Upper lobe of right lung (tissue), 1 donor: ENCODE measurements at places on chromosomes 7 and 10. TPM values are rescaled to one million over a fixed set of nuclear protein-coding genes. Genes with fewer than 3 reads are reported as not detected.
A peak's percentile ranks its signal among the peaks of the same experiment; 100 is the strongest.

The CHAT gene
- not detected for total RNA-seq

DNA sequence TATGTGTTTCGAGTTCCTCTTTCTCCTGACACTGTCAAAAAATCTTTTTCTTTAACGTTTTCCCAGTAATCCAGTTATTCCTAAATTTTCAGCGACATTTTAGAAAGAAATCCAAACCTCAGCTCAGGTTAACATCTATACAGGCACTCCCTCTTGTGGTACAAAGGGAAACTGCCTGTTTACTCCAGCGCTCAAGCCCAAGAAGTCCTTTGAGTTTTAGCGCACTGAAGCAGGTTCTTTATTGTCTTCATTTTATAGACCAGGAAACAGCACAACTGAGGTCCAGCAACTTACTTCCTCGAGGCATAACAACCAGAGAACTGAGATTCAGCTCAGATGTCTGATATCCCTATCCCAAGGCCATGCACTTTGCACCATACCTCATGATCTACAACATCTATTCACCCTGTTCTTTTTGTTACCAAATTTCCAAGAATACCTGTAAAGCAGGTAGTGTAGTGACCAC lies 287.2 kb upstream of the MKLN1 start:
- H3K36me3 ChIP-seq: no peaks in the 10 kb centered on the region
- H3K4me1 ChIP-seq: peaks cover 25% of the 10 kb centered on the region
- H3K27ac ChIP-seq: no peak overlapping the region
- no peaks in the 10 kb centered on the region for H3K27me3 ChIP-seq
- DNase-seq: no peak
- no peak overlapping the region for H3K4me3 ChIP-seq

- H3K36me3 ChIP-seq: no peaks in the 10 kb centered on the region
- H3K27ac ChIP-seq: no peak overlapping the region
- no peaks in the 10 kb centered on the region for H3K4me1 ChIP-seq
- DNase-seq: no peak
- H3K4me3 ChIP-seq: no peak overlapping the region
- H3K27me3 ChIP-seq: no peaks in the 10 kb centered on the region
Observed at GRCh38 chr10:107583974-107584373, 419.5 kb upstream of the SORCS1 start.

DNA sequence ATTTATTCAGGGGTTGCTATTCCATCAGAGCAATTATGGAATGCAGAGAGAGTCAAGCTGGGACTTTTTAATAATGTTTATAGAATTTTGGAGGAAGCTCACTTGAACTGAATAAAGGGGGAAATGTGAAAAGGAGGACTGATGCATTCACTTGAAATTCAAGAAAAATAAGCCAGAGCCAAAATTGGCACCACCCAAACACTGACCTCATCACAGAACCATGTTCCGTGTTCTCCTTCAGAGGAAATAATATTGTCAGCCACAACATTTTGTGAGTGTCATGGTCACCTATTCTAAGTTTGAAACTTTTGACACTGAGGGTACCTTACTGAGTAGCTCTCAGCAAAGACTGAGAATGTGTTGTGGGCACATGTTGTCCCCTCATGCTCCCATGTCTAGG lies 207.0 kb downstream of the ANK3 start:
- H3K27ac ChIP-seq: no peak overlapping the region
- H3K4me1 ChIP-seq: no peaks in the 10 kb centered on the region
- H3K36me3 ChIP-seq: no peaks in the 10 kb centered on the region

DNA sequence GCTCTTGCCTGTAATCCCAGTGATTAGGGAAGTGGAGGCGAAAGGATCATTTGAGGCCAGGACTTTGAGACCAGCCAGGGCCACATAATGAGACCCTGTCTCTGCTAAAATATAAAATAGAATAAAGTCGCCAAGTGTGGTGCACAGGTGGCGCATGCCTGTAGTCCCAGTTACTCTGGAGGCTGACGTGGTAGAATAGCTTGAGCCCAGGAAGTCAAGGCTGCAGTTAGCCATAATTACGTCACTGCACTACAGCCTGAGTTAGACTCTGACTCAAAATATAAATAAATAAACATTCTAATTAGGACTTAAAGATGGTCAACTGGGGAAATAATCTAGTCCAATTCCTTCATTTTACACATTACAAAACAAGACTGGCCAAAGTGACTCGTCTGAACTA lies 768 bp downstream of the CHCHD2 start:
- peak overlapping the region; percentile 92 for H3K27ac ChIP-seq
- H3K4me1 ChIP-seq: peaks cover 10% of the 10 kb centered on the region
- H3K27me3 ChIP-seq: no peaks in the 10 kb centered on the region

DNA sequence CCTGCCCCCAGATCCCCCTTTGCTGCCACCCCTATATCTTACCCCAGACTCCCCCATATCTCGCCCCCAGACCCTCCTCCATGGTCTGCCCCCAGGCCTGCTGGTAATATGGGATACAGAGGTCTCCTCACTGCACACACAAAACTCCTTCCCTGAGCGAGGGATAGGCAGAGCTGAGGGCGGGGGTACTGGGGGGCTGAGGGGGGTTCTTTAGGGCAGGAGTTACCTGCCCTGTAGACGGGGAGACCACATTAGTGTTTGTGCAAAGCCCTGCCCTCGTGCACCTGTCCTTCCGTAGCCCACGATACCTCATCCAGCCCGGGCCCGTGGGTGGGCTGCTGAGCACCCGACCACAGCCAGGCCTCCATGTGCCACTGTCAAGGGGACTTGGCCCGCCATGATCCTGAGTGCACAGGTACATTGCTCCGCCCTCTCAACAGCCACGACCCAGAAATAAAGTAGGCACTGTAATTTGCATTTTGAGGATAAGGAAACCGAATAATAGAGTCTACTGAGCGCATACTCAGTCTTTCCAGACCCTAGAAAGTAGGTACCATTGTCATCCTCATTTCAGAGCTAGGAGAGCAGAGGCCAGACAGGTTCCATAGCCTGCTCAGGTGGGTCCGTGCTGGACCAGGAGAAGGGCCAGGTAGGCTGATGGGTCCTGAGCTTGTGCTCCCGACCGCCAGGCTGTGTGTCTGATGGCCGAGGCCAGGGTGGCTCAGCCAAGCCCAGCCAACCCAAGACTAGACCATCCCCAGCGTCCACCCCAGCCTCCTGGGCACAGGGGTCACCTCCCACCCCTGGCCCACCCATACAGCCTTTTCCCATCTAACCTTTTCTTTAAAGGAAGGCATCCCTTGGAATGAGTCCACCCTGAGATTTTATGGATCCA lies 115.2 kb downstream of the LHPP start:
- H3K27me3 ChIP-seq: no peaks in the 10 kb centered on the region
- H3K4me3 ChIP-seq: no peak overlapping the region
- no peak overlapping the region for H3K27ac ChIP-seq
- H3K36me3 ChIP-seq: no peaks in the 10 kb centered on the region

The AKR1D1 gene
- total RNA-seq: not detected

The PTF1A gene
- not detected for total RNA-seq

The PARD3 gene
- 38.5 TPM for total RNA-seq

DNA sequence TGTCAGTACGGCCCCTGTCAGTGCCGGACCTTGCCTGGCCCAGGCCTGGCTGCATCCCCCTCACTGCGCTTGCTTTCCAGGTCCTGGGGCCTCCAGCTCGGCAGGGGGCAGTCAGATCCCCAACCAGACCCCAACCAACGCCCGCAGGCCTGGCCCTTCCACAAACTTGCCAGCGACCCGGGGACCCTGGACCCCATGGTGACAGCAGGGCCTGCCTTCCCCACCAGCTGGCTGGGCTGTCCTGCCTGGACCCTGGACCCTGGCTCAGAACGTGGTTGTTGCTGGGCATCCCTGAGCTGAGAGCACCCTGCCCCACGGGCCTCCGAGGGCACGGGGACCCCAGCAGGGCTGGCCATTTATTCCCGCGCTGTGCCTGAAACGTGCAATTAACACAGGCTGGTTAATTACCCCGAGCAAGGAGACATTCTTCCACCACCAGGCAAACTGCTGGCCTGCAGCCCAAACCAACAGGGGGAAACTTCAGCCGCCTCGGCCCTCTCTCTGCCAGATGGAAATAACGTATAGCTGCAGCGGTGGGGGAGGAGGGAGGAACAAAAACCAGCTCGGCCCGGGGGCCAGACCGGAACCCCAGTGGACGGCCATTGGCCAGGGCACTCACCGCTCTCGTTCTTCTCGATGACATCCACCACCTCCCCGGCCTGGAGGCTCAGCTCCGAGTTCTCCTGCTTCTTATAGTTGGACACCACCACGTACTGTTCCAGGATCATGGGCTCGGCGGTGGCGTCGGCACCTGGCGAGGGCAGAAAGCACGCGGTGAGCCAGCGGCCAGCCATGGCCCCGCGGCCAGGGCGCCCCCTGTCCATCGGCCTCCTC lies 167.1 kb downstream of the NEURL1 start:
- no peaks in the 10 kb centered on the region for H3K27me3 ChIP-seq
- peaks cover 23% of the 10 kb centered on the region for H3K4me1 ChIP-seq
- peak; percentile 72 for DNase-seq
- peak overlapping the region; percentile 85 for H3K27ac ChIP-seq
- H3K4me3 ChIP-seq: peak overlapping the region; percentile 68
- H3K36me3 ChIP-seq: no peaks in the 10 kb centered on the region

The FGFR2 gene
- 58.7 TPM for total RNA-seq

DNA sequence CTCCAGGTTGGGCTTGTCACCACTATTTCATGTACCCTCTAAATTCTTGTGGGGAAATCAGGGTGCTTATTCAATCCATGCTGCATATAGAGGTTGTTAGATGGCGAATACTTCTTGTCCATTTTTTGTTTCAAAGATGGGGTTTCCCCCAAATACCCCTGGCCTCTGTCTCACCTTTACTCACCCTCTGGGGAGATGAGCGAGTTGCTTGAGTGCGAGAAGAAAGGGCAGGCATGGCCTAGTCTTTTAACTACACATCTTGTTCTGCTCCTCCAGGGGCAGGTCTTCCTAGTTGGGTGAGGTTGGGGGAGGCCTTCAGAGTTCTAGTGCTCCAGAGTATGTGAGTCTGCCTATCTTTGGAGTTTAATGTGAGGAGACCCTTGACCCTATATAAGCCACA lies 46.2 kb downstream of the HHEX start:
- no peaks in the 10 kb centered on the region for H3K27me3 ChIP-seq
- no peak overlapping the region for H3K27ac ChIP-seq

DNA sequence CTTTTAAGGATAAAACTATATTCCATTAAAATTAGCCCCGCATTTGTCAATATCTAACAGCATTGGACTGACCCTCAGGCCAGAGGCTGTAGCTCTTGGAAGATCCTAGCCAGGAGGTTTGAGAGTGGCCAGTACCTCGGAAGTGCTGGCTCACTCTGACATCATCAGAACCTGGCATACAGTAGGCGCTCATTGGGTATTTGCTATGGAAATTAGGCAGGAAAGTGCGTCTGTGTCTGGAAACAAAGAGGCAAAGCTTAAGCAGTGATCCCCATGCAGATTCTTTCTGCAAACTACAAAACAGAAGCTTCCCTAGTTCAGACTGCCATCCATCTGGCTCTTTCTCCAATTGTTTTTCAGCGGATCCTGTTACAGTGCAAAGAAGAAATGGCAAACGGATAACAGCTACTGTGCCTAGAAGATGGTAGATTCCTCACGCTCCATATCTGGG lies 1.7 kb upstream of the PRKCQ start:
- peaks cover 17% of the 10 kb centered on the region for H3K27me3 ChIP-seq
- peak overlapping the region; percentile 67 for H3K4me3 ChIP-seq
- no peak overlapping the region for H3K27ac ChIP-seq
- no peaks in the 10 kb centered on the region for H3K36me3 ChIP-seq

DNA sequence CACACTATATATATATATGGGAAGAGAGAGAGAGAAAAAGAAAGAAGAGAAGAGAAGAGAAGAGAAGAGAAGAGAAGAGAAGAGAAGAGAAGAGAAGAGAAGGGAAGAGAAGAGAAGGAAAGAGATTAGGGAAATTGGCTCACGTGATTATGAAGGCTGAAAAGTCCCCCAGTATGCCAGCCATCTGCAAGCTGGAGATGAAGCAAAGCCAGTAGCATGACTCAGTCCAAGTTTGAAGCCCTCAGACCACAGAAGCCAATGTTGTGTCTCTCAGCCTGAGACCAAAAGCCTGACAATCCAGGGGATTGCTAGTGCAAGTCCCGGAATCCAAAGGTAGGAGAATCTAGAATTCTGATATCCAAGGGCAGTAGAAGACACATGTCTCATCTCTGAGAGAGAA lies 206.3 kb upstream of the PRSS1 start:
- H3K4me1 ChIP-seq: no peaks in the 10 kb centered on the region
- no peak overlapping the region for H3K4me3 ChIP-seq
- no peaks in the 10 kb centered on the region for H3K36me3 ChIP-seq
- DNase-seq: no peak
- H3K27ac ChIP-seq: no peak overlapping the region

GRCh38 chr10:106941297-106942034 lies 223.0 kb downstream of the SORCS1 start:
- H3K36me3 ChIP-seq: no peaks in the 10 kb centered on the region
- H3K4me3 ChIP-seq: no peak overlapping the region
- DNase-seq: no peak
- H3K4me1 ChIP-seq: peaks cover 5% of the 10 kb centered on the region
- H3K27ac ChIP-seq: no peak overlapping the region
- no peaks in the 10 kb centered on the region for H3K27me3 ChIP-seq

DNA sequence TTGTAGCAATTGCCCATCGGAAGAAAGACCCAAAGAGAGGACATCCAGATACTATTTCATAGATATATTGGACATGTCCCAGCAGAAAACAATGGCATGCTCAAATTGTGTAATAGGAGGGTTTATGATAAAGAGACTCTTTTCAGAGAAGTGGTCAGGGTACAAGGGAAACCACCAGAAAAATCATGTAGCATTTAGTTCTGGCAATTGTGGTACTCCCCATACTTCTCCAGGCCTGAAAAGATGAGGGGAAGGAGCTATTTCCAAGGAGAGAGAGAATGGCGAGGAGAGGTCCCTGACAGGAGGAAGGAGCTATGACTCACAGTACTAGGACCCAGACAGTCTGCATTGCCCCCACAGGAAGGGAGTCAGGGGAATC lies 68.4 kb upstream of the ADO start:
- H3K27ac ChIP-seq: no peak overlapping the region
- no peaks in the 10 kb centered on the region for H3K27me3 ChIP-seq

The ABCC2 gene
- 1.1 TPM for total RNA-seq

GRCh38 chr10:45425621-45426563 lies 51.9 kb downstream of the ALOX5 start:
- DNase-seq: peak; percentile 57
- no peak overlapping the region for H3K4me3 ChIP-seq
- H3K27me3 ChIP-seq: peaks cover 23% of the 10 kb centered on the region
- no peaks in the 10 kb centered on the region for H3K36me3 ChIP-seq

DNA sequence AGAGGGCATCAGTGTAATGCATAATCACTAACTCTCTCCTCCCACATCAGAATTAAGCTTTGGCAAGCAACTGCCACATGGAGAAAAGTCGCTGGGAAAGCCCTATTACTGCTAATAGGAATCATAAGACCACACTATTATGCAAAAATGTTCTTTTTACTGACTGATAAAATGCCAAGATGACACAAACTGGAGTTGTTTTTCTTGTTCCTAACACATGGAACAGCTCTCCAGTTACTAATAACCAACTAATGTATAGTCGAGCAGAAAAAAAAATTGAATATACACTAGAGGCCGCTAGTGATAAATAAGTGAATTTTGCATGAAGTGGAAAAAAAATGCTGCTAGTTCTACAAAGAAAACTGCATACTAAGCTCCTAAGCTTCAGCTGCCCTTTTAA lies 165.6 kb downstream of the TPK1 start:
- no peak overlapping the region for H3K4me3 ChIP-seq
- no peak for DNase-seq
- H3K4me1 ChIP-seq: no peaks in the 10 kb centered on the region

GRCh38 chr7:114787556-114787955 lies 134.3 kb upstream of the MDFIC start:
- H3K27ac ChIP-seq: no peak overlapping the region
- no peak overlapping the region for H3K4me3 ChIP-seq
- no peaks in the 10 kb centered on the region for H3K27me3 ChIP-seq
- no peaks in the 10 kb centered on the region for H3K36me3 ChIP-seq
